ENCODE measurements at places on chromosomes 12 and 14.
A peak's percentile ranks its signal among the peaks of the same experiment; 100 is the strongest.

- DNase-seq, result peak; percentile 34
Measured at GRCh38 chr12:26701604-26702215, 131.3 kb downstream of the ITPR2 start.

DNA sequence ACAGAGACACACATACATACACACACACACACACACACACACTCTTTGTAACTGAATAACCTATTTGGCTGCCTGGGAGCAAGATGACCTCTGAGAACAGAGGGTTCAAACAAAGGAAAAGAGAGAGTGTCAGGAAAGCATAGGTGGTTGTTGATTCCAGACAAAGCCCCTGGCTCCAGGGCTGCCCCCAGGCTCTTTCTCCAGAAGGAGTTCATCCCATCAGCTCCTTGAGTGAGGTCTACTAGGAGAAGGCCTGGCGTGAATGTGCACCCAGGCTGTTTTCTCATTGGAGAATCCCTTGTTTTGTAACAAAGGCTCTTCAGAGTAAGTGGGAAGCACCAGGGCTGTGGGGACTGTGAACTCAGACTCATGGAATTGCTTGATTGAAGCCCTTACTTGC is 151.9 kb downstream of the EMP1 start:
- DNase-seq, result no peak

- no peak for DNase-seq
Measured at GRCh38 chr14:22555384-22556011, 33.5 kb downstream of the DAD1 start.

GRCh38 chr12:105099356-105099755 is 8.2 kb upstream of the WASHC4 start:
- DNase-seq, result peak; percentile 66

DNA sequence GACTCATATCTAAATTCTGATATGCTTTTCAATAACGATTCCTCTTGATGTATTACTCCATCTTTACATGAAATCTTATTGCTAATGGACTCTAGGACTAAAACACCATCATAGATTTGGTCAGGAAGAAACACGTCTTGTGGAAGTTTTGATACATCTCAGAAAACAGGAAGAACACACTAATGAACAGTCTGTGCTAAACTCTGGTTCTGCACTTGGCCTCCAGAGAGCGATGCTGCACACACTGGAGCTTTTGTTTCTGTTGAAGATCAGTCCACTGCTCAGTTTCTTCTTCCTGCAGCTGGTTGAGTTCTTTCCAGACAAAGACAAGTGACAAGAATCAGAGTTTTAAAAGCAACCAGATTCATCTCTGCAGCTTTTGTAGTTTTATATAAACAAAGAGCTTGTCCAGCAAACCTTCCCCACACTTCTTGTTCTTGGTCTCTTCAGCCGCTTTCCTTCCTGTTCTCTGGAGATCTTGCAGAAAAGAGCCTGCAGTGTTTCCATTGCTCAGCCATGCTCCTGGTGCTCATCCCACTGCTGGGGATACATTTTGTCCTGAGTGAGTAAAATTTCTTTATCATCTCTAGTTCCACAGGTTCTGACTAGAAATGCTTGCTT is 229.1 kb upstream of the OR4E1 start:
- peak; percentile 45 for DNase-seq

GRCh38 chr12:79016181-79016580 is 151.6 kb downstream of the SYT1 start:
- no peak for DNase-seq

GRCh38 chr14:55120571-55121495 is 8.2 kb upstream of the LGALS3 start:
- DNase-seq, result peak; percentile 85

GRCh38 chr14:100887728-100888335 is 15.7 kb downstream of the RTL1 start:
- no peak for DNase-seq

GRCh38 chr14:91008759-91009409 is 51.6 kb downstream of the RPS6KA5 start:
- DNase-seq, result peak; percentile 28

All from AML-193 (cell line).